ENCODE measurements at places on chromosomes 5 and 9.

GRCh38 chr5:175569701-175570100 lies 88.2 kb upstream of the HRH2 start:
- DNase-seq = no peak

GRCh38 chr9:16668734-16669295 lies 201.7 kb downstream of the BNC2 start:
- no peak for DNase-seq

DNA sequence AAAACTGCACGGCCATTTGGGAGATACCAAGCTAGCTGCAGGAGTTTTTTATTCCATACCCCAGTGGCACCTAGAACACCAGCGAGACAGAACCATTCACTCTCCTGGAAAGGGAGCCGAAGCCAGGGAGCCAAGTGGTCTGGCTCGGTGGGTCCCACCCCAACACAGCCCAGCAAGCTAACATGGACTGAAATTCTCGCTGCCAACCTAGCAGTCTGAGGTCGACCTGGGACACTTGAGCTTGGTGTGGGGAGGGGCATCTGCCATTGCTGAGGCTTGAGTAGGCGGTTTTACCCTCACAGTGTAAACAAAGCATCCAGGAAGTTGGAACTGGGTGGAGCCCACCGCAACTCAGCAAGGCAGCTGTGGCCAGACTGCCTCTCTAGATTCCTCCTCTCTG lies 108.9 kb upstream of the CHD1 start:
- DNase-seq = peak; percentile 72

DNA sequence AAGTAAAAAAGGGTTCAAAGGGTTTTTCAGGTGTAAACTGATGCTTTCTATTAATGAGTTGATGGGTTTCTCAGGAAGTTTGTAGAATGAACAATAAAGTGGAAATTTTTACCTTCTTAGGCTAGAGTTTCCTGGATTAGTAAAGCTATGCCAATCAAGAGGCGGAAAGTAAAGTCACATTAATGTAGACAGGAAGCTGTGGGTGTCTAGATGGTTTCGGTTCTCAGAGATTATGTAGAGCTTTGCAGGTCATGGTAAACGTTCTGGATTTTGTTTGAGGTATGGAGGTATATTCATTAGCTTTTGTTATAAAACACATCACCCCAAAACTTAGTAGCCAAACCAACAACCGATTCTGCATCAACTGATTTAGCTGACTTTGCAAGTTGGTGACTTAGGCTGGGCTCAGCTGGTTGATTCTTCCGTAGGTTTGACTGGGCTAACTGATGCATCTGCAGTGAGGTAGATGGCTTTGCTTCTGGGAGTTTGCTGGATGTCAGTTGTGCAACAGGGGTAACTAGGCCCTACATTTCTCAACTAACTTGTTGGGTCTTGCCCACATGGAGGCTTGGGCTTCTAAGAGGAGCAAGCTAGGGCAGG lies 273.8 kb downstream of the MSX2 start:
- DNase-seq = no peak

- DNase-seq = no peak
Measured at GRCh38 chr9:127258606-127259471, 5.7 kb upstream of the GARNL3 start.

GRCh38 chr5:108827131-108827530 lies 79.4 kb downstream of the FER start:
- no peak for DNase-seq

- DNase-seq = no peak
Measured at GRCh38 chr5:65695162-65695755, 26.6 kb downstream of the SGTB start.

- DNase-seq = no peak
Measured at GRCh38 chr5:79851391-79851863, 139.6 kb downstream of the MTX3 start.

GRCh38 chr5:22842574-22842973 lies 10.6 kb downstream of the CDH12 start:
- DNase-seq = peak; percentile 26

- no peak for DNase-seq
Measured at GRCh38 chr9:109941771-109942170, 161.8 kb downstream of the PALM2AKAP2 start.

GRCh38 chr5:20601678-20602100 lies 613.7 kb upstream of the CDH18 start:
- DNase-seq = peak; percentile 47

- no peak for DNase-seq
Measured at GRCh38 chr5:75461679-75462078, 49.8 kb downstream of the CERT1 start.

DNA sequence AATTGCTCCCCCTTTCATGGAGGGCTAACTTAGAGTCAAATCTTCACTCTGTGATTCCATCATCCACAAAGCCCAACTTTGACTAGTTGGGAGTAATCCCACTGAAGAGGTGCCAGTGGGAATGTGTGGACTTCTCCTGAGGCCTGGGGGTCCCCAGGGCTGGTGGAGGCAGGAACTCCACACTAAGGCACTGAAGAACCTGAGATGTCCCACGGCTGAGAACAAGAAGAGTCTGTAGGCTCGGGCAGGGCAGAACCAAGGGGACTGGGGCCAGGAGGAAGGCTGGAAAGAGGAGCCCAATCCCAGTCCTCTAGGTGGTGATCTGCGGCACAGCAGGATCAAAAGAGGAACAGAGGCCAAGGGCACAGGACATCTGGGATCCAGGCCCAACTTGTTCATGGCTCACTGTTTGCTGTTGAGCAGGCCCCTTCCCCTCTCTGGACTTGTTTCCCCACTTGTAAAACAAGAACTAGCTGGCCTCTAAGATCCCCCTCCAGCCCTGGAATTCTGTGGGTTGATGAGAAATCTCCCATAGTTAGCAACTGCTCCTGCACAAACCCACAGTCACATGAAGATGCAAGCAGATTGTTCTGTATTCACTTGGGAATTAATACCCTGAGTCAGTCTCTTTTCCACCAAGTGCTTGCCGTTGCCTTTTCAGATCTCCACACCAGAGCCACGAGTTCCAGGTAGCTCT lies 32.7 kb upstream of the ALDH1B1 start:
- no peak for DNase-seq

DNA sequence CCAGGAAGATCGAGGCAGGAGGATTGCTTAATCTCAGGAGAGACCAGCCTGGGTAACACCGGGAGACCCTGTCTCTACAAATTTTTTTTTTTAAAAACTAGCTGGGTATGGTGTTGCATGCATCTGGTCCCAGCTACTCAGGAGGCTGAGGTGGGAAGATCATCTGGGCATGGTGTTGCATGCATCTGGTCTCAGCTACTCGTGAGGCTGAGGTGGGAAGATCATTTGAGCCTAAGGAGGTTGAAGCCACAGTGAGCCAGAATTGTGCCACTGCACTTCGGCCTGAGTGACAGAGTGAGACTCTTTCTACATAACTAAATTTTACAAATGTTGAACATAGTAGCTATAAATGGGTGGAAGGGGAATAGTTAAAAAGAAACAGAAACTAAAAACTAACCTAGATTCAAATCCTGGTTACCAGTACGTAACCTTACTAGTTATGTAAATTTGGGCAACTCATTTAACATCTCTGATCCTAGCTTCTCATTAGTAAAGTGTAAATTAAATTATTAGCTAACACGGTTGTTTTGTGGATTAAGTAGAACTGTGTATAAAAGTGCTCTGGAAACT lies 41.7 kb downstream of the TMEM161B start:
- DNase-seq = no peak

DNA sequence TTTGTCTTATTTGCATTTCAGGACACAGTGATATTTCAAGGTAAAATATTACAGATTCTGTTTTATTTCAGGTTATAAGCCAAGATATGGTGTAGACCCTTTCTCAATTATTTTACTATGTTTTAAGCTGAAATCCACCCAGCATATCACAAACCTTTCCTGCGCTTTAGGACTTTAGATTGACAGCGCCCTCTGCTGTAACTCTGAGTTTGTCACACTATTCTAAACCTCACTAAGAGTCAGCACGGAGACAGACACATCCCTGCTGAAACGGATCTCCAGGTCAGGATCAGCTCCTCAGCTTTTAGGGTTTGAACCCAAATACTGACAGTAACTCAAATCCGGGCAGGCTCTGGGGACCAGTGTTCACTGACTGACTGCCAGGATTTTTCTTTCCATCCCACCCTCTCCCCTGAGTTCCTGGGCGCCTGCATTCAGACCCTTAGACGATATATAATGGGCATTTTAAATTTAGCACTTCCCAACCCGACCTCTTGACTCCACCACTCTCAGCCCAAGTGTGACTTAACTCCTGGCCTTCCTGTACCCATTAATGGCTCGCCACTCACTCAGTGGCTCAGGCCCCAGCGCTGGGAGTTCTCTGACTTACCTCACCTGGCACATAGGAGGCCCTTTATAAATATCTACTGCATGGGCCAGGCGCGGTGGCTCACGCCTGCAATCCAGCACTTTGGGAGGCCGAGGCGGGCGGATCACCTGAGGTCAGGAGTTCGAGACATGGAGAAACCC lies 33.5 kb downstream of the TLX3 start:
- DNase-seq = peak; percentile 85

Measured in PC-3 (cell line).